ENCODE measurements at places on chromosomes 4 and X. TPM values are rescaled to one million over a fixed set of nuclear protein-coding genes. Genes with fewer than 3 reads are reported as not detected.

- peak; percentile 72 for DNase-seq
These were observed 1.2 kb upstream of the TMSB4X start for GRCh38 chrX:12973561-12974304.

FHIP1A gene
- not detected for total RNA-seq

DNA sequence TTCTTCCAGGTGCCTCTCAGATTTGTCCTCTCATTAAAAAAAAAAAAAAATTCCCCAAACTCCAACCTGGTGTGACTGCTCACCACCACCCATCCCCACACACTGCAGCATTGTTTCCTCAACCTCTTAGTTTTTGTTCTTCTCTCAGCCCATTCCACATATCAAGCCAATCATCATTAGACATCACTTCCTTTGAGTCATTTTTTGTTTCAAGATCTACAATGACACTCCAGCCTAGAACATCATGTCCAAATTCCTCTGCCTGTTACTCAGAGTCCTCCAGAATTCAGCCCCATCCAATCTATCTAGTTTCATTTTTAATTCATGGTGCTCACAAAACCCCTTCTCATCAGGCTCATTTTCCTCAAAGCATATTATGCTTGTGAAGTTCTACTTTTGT is 262.5 kb upstream of the TEX13A start:
- DNase-seq = no peak

- no peak for DNase-seq
These were observed 39.3 kb upstream of the WWC2 start for GRCh38 chr4:183059797-183060196.

DNA sequence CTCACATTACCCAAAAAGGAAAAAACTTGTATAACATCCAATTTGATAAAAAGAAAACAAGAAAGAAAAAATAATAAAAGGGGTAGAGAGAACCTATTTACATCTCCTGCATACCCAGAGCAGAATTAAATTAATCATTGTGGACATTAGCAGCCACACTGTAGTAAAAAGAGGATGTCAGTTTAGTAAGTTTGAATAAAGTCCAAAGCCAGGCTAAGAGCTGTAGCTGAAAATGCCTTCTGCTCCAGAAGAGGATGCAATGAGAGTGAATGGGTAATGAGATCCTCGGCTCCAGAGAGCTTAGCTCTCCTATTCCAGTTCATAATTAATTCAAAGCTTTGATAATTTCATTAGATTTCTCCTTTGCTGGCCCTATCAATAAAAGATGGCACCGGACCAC is 78.2 kb downstream of the SLC10A7 start:
- no peak for DNase-seq

- no peak for DNase-seq
These were observed 69.3 kb downstream of the GPAT3 start for GRCh38 chr4:83605210-83605609.

Data from activated CD8-positive, alpha-beta T cell treated with anti-CD3 and anti-CD28 coated beads, Interleukin-2, amount 10 ng/mL, durations not matched to agents 7 days and 5 days (primary cell).